Caco-2 (cell line): ENCODE measurements at places on chromosomes 13 and 19. TPM values are rescaled to one million over a fixed set of nuclear protein-coding genes. Genes with fewer than 3 reads are reported as not detected.
A peak's percentile ranks its signal among the peaks of the same experiment; 100 is the strongest.

GRCh38 chr19:49398931-49399330, 10.9 kb downstream of the KASH5 start:
- H3K27me3 ChIP-seq, result no peaks in the 10 kb centered on the region
- H3K36me3 ChIP-seq, result no peaks in the 10 kb centered on the region
- H3K27ac ChIP-seq, result no peak overlapping the region
- no peak for DNase-seq
- H3K4me1 ChIP-seq, result peaks cover 28% of the 10 kb centered on the region

The ATXN8OS gene
- not detected in 2 replicates for total RNA-seq

The INSL3 gene
- total RNA-seq, result not detected in 2 replicates

GRCh38 chr13:50679321-50679720, 164.2 kb downstream of the DLEU7 start:
- no peak for DNase-seq
- peaks cover 10% of the 10 kb centered on the region for H3K4me1 ChIP-seq
- no peak overlapping the region for H3K4me3 ChIP-seq
- no peaks in the 10 kb centered on the region for H3K36me3 ChIP-seq

GRCh38 chr19:39817888-39818561, 15.9 kb downstream of the DYRK1B start:
- no peaks in the 10 kb centered on the region for H3K27me3 ChIP-seq
- no peak overlapping the region for H3K27ac ChIP-seq
- DNase-seq, result no peak
- H3K4me1 ChIP-seq, result no peaks in the 10 kb centered on the region

DNA sequence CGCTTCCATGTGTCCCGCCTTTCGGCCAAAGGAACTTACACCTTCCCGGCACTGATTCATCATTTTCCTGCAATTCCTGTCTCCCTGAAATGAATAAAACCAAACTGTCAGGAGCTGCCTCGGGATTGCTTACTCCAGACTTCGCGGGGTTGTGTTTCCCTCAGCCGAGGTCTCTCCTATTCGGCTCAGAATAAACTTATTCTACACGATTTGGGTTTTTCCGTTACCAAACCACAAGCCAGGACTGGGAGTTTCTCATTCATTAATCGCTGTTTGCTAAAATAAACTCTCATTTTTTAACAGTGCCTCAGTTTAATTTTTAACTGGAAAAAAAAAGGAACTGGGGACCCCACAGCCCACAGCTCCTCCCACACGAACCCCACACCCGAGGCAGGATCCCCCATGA, 667 bp downstream of the ZNF878 start:
- H3K27me3 ChIP-seq, result no peaks in the 10 kb centered on the region
- peak overlapping the region; percentile 56 for H3K4me3 ChIP-seq
- no peak for DNase-seq
- H3K27ac ChIP-seq, result no peak overlapping the region
- H3K36me3 ChIP-seq, result no peaks in the 10 kb centered on the region

- no peaks in the 10 kb centered on the region for H3K36me3 ChIP-seq
- peak within 1 kb of the TSS; percentile 84 for H3K27ac ChIP-seq
- no peak within 1 kb of the TSS for H3K4me3 ChIP-seq
- no peaks in the 10 kb centered on the region for H3K27me3 ChIP-seq
Observed at GRCh38 chr19:58097781-58098681, at the start of gene ZSCAN18. Gene ZSCAN18, minus strand, starts transcription at chr19:58098231. Its CDS starts 7,964 bp downstream, at chr19:58090267.

- no peak overlapping the region for H3K4me3 ChIP-seq
- no peak for DNase-seq
- H3K27me3 ChIP-seq, result no peaks in the 10 kb centered on the region; the same call in none of the 2 replicates
- no peak overlapping the region for H3K27ac ChIP-seq
Observed at GRCh38 chr19:42185277-42185676, 32.2 kb downstream of the DEDD2 start.

DNA sequence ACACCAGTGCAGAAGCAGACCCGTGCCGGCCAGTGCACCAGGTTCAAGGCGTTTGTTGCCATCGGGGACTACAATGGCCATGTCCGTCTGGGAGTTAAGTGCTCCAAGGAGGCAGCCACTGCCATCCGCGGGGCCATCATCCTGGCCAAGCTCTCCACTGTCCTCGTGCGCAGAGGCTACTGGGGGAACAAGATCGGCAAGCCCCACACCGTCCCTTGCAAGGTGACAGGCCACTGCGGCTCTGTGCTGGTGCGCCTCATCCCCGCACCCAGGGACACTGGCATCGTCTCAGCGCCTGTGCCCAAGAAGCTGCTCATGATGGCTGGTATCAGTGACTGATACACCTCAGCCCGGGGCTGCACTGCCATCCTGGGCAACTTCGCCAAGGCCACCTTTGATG, 10.1 kb downstream of the ZNF44 start:
- no peak overlapping the region for H3K4me3 ChIP-seq
- no peak overlapping the region for H3K27ac ChIP-seq
- H3K36me3 ChIP-seq, result no peaks in the 10 kb centered on the region

The C19orf67 gene
- not detected in 2 replicates for total RNA-seq

The ZNF701 gene
- total RNA-seq, result 17.5 and 19.6 TPM in 2 replicates

DNA sequence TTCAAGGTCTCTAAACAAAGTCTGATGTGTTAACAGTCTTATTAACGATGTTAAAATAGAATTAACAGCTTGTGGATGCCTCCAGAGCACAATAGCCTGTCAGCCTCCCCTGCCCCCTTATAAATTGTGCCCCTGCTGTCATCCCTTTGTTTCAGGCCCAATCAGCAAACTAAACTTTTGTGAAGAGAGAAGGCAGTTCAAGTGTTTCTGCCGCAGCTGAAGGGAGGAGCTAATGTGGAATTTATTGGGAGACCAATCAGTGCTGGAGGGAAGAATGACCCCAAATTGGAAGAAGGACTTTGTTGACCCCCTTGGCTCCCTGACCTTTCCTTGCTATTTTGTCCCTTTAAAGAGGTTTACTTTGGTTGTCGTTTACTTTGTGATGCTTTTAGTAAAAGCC, 160.5 kb downstream of the TM9SF2 start:
- no peaks in the 10 kb centered on the region for H3K36me3 ChIP-seq
- peaks cover 6% of the 10 kb centered on the region; the same call in 1 of the 2 replicates for H3K4me1 ChIP-seq
- no peak overlapping the region for H3K27ac ChIP-seq

GRCh38 chr19:34263745-34264237, 9.4 kb downstream of the GARRE1 start:
- H3K27me3 ChIP-seq, result no peaks in the 10 kb centered on the region
- H3K4me3 ChIP-seq, result no peak overlapping the region
- no peak for DNase-seq
